ENCODE measurements at places on chromosomes 7 and 10.

- no peak for DNase-seq
Observed at GRCh38 chr10:44865289-44865671, 45.9 kb upstream of the TMEM72 start.

DNA sequence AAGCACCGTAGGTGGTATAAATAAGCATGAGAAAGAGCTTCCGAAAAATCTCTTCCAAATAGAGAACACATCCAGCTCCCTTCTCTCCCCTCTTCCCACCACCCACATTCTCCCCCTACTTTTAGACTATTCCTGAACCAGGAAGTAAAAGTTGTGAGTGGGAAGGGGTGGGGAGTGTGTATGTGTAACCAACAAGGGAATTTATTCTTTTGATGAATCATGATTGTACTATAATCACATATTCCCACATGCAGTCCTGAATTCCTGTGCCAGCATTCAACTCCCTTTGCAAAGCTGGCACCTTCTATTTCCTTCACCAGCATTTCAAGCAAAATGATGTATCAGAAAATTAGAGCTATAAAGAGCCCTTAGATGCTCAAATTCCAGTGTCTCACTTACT is 230.6 kb upstream of the CHRM2 start:
- no peak for DNase-seq

- DNase-seq = no peak
Observed at GRCh38 chr7:16300361-16300895, 120.9 kb downstream of the CRPPA start.

- no peak for DNase-seq
Observed at GRCh38 chr7:51261117-51261835, 55.3 kb downstream of the COBL start.

DNA sequence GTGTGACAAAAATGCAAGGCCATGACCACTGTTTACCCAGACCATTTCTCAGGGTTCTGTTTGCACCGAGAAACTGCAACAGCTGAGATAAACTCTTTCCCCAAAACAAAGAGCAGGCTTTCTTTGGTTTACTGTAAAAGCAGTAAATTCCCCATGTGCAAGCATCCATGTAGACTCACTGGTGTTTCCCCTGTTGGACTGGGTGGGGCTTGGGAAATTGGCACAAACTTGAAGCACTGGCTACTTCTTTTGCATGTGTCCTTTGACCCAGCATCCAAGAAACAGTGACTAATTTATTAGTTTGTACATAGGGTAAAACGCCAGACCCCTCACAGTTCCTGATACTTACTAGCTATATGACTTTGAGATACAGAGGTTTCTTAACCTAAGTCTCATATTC is 12.3 kb downstream of the IQUB start:
- DNase-seq = no peak

- peak; percentile 9 for DNase-seq
Observed at GRCh38 chr10:132142396-132143161, 44.2 kb upstream of the DPYSL4 start.

DNA sequence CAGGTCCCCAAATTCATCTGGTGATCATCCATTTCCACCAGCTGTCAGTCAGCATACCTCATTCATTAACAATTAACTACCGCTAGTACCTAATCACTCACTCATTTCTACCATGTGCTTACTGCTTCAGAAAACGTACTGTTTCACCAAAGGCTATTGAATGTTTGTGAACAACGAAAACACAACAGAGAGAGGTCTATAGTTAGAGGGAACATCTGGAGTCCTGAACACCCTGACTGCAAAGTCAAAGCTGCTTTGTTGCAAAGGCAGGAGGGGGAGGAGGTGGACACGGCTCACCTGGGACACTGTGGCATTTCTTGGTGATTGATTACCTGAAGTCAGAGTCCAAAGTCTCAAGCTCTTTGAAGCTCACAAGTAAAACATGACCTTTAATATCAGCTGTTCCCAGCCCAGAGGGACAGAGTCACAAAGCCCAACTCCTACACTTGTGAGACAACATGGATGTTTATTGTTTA is 342.3 kb upstream of the ADARB2 start:
- DNase-seq = no peak

DNA sequence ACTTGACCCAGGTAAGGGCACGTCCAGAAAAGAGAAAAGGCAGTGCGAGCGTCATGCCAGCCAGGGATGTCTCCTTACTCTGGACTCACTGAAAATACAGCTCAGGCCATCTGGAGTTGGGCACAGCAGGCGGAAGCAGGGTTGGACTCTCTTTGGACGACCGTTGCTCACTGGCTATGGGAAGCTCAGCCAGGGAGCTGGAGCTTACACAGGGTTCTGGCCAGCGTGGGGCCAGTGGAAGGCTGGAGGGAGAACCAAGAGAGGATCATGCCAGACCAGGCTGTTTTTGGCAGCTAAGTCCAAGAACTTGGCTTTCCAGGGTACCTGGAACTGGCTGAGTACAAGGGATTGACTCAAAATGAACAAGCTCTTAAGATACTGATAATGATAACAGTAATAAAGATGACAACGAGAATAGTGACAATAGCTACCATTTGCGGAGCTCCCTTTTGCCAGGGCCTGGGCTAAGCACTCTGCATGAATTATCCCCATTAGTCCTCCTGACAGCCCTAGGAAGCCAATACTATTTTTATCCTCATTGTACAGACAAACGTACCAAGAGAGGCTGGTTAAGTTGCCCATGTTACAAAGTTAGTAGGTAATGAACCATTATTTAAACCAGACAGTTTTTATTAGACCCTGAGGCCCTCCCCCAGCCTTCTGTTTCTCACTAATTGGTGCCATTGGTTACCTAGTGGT is 177.6 kb downstream of the PTPN20 start:
- no peak for DNase-seq

DNA sequence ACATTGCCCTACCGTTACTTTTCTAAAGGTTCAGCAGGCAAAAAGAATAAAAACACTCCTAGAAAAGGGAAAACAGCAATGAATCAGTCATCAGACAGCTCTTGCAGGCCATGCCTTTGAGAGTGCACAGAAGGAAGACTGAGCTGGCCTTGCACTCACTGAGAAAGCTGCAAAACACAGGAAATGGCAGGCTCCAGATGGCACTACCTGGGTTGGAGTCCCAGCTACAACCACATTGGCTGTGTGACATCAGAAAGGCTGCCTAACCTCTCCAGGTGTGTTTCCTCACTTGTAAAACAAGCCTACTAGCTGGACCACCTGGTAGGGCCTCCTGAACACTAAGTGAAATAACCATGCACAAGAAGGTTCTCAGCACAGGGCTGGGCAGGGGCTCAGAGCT is 113.7 kb downstream of the SFMBT2 start:
- DNase-seq = peak; percentile 16

- no peak for DNase-seq
Observed at GRCh38 chr7:129228633-129229032, 3.8 kb downstream of the AHCYL2 start.

DNA sequence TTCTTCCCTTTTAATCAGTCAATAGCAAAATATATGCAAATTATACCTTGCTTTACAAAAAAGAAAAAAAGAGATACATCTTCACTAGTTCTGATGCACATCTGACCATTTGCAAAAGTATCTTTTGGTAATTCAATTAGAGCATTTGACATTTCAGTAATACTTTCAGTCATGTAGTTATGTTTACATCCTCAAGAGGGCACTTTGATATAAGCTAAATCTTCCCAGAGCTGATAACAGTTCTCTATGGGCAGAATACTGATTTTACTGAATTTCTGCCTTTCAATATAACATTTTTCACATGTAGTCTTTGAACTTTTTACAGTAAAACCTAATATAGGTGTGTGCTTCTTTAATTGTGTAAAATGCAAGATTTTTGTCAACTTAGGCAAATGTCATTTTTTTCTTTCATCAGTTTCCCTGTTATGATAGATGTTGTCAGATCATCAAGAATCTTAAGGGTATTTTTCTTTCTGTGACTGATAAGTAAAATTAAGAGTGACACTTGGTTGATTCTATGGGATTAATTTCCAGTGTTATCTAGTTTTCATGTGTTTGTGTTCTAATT is 703.5 kb upstream of the SEMA3D start:
- DNase-seq = peak; percentile 13

GRCh38 chr10:30383356-30383755 is 34.3 kb upstream of the MTPAP start:
- no peak for DNase-seq

DNA sequence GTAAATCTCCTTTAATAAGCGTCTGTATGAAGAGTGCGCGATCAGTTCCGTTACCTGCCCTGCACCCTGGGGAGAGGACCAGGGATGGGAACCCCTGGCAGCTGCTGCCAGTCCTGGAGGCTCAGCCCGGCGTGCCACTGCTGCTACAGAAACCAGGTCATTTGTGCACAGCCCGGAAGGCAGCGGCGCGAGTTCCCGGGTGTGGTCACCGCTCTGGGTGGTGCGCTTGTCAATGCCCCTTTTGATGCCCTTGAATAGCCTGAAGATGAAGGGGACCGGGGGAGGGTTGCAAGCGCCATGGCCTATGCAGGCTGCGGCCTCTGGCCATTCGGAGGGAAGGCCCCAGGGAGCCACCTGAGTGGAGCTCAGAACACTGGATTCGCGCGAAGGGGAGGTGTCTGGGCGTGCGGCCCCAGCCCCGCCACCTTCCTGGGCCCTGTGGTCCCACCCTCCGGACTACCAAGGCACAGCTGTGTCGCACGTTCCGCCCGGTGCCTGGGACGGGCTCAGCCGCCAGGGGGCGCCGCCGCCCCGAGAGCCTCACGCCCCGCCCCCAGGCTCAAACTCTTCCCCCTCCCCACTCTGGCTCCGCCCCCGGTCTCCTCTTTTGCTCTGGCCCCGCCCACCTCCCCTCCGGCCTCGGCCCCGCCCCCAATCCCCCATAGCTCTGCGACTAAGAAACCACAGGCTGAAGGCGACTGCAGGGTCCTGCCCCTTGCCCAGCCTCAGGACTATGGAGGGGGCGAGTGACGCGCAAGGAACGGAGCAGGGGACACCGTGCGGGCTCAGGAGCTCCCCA is 16.5 kb downstream of the AP5Z1 start:
- DNase-seq = peak; percentile 44

- DNase-seq = no peak
Observed at GRCh38 chr7:37930226-37930948, 9.9 kb downstream of the EPDR1 start.

- no peak for DNase-seq
Observed at GRCh38 chr7:15175152-15175551, 272.6 kb upstream of the DGKB start.

DNA sequence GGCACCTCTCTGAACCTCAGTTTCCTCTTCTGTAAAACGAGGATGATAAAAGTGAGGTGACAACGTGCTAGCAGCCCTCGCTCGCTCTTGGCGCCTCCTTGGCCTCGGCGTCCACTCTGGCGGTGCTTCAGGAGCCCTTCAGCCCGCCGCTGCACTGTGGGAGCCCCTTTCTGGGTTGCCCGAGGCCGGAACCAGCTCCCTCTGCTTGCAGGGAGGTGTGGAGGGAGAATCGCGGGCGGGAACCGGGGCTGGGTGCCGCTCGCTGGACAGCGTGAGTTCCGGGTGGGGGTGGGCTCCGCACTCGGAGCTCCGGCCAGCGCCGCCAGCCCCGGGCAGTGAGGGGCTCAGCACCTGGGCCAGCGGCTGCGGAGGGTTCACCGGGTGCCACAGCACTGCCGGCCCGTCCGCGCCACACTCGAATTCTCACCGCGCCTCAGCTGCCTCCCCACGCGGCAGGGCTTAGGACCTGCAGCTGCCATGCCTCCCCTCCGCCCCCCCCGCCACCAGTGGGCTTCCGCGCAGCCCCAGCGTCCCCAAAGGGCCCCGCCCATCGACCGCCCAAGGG is 24.3 kb upstream of the ACSL5 start:
- no peak for DNase-seq

- DNase-seq = no peak
Observed at GRCh38 chr7:23065974-23066373, 39.6 kb upstream of the KLHL7 start.

- no peak for DNase-seq
Observed at GRCh38 chr10:86102451-86102850, 264.1 kb downstream of the GRID1 start.

GRCh38 chr7:30845426-30846135 is 66.1 kb upstream of the AQP1 start:
- no peak for DNase-seq

DNA sequence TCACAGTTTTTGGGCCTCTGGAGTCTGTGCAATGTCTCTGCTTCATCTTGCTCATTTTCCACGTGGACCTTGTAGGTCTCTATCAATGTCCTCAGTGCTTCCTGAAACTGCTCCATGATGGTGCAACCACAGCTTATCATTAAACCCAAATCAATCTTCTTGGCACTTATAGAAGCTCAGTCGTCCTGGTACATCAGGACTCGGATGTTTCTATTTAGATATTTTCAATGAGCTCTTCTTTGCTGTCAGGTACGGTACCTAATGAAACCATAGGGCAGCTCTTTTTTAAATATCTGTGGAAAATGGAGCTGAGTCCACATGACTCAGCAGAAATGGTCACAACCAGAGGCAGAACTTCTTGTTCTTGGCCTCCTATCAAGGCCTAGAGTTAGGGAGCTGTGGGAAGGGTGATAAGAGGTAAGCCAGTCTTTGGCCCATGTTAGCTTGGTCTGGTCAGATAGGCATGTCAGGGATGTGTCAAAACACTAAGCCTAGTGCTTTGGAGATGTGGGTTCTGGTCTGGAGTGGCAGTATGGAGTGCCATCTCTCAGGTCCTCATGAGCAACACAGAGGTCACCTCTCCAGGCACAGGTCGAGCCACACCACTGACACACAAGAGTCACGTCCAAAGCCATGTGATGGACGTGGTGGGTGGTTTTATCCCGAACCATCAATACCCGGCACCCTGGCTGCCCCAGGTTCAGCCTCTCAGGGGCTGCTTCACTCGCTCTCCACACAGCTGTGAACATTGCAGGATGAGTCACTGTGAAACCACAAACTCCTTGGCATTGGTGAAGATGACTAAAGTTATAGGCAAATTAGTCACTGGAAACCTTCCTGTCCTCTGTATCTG is 87.0 kb downstream of the TBXAS1 start:
- peak; percentile 93 for DNase-seq

DNA sequence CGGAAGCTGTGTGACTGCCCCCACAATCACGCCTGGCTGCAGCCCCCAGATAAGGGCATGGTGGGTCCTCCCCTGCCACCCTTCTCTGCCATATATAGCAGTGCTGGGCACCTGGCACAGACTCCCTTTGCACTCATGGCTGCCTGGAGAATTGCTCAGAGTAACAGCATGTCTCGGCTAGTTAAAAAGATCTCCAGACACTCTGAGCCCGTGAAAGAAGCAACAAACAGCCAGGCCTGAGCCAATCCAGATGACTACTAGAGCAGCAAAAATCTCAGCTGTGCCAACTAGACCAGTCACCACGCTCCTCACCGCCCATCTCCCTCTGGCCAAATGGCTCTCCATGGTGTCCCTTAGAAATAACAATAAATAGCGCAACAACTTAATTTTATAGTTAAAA is 71.3 kb downstream of the PARD3 start:
- DNase-seq = no peak
